ENCODE measurements at places on chromosomes 11 and 22.

DNA sequence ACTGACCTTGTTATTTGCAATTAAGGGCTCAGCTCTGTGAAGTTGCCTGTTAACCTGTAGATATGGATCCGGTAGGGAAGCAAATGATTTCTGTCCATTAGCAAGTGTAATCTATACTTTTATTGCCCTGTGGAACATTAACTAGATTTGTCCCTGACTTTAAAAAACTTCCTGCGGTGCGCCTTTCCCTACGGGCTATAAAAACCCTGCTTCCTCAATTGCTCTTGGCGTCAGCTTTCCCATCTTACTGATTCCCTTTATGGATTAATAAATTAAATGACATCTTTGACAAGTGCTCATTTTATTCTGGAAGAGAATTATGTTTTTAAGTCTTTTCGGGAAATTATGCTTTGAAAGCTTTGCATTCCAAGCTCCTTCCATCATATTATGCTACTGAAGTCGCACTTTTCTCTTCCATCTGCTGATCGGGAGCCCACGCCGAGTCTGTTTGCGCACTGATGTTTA is 18.3 kb upstream of the CLMP start:
- no peak for DNase-seq

GRCh38 chr11:8442301-8442700 is 151.7 kb downstream of the STK33 start:
- DNase-seq: no peak

- no peak for DNase-seq
Observed at GRCh38 chr11:121763526-121763925, 310.8 kb upstream of the SORL1-AS1 start.

DNA sequence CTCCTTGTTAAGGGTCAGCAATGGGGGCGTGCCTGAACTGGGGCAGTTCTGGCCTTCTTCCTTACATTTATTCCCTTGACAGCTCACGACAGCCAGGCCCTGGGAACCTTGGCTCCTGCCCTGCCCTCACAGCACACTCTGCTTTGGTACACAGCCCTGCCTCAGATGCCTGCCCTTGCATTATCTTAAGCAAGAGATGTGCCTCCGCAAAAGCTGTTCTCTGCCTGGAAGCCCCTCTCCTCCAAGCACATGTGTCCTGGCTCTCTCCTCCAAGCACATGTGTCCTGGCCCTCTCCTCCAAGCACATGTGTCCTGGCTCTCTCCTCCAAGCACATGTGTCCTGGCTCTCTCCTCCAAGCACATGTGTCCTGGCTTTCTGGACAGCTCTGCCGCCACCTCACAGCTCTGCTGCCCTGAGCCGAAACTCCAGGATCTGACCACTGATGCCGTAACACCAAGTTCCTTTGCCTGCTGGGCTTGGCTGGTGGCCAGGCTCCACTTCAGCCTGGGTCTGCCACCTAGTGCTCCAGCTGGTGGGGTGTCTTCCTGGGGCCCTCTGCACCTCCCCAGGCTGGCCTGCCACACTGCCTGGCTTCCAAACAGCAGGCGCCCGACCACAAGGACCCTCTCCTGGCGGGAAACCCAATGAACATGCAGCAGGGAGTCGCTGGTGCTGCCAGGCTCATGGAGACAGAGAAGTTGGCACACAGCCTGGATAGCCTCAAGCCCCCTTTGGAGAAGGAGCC is 53.0 kb downstream of the SCUBE1 start:
- no peak for DNase-seq

DNA sequence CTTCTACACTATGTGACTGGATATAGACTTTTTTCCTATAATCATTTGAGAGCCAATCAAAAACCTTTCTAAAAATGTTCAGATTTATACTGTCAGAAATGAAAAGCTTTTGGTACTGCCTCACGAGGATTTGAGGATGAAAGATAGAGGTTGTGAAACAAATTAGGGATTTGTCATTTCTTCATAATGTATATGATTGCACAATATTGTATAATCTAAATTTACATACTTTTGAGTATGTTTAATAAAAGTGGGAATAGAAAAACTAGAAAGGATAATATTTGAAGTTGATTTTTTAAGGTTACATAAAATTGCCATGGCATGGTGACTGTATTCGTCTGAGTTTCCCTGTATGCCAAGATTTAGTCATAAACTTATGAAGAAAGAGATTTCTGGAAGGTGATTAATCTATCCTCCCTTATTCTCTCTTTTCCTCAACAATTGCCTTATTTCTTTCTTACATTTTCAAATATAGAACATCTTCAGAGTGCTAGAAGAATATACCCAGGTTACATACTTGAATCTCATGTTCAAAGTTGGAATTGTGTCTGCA is 56.2 kb downstream of the CASP12 start:
- DNase-seq: no peak

DNA sequence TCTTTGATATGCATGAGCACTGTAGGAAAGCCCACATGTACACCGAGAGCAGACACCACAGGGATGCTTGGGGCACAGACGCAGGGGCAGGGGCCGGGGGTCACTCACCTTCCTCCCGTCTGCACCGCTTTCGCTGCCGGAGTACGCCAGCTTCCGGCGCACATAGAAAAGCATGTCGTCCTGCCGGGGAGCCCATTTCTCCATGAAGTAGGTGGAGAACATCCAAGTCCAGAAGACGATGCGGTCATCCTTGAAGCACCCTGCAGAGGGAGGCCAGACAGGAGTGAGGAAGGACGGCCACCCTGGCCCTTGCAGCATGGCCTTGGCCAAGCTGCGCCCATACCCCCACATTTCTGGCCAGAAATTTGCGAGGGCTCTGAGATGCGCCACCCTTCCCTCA is 28.8 kb downstream of the KIAA0930 start:
- DNase-seq: no peak

GRCh38 chr22:31695423-31695822 is 33.4 kb upstream of the PISD start:
- DNase-seq: no peak

DNA sequence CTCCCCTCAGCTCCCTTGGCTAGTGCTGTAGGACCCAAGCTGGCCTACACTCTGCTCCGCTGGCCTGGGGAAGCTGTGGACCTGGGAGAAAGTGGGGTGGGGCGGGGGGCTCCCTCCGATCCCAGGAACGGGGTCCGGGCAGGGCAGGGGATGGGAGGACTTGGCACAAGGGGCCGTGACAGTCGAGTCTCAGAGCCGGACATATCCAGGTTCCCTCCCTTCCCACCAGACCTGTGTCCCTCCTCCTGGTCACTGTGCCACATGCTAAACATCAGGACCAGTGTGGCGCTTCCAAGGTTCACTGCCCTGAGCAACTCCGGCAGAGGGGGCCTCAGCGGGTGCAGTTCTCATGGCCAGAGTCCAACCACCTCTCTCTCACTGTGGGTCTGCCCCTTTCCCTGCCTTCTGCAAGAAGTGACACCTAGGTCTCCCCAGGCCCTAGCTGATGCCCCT is 2.0 kb downstream of the DUSP8 start:
- DNase-seq: no peak

DNA sequence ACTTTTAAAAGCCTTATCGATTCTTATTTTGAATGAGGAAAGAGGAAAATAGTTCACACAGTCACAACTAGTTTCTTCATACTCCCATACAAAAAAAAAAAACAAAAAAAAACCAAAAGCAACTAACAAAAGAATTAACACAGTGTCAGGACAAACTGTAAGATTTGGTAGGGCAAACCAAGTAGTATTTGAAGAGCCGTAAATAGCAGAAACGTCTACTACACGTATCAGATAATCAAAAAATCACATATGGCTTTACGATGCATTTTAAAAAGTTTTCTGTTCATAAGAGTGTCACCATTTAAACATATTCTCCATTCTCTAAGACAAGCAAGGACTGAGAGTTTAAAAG is 2.3 kb downstream of the PICALM start:
- no peak for DNase-seq

DNA sequence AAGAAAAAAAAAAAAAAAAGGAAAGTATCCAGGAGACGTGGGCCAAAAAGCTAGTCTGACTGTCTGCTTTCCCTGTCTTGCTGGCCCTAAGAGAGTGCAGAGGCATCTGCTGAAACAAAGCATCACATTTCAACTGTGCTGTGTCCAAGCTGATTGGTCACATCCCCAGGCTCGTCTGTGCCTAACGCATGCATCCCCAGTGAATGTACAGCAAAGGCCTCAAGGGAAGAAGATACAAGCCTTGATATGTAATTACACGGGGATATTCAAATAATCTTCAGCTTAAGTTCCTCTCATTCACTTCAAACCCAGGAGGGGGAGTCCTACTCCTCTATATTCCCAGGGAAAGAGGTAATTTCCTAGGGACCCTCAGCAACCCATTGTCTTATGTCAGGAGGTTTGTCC is 5.4 kb upstream of the SORL1 start:
- no peak for DNase-seq

DNA sequence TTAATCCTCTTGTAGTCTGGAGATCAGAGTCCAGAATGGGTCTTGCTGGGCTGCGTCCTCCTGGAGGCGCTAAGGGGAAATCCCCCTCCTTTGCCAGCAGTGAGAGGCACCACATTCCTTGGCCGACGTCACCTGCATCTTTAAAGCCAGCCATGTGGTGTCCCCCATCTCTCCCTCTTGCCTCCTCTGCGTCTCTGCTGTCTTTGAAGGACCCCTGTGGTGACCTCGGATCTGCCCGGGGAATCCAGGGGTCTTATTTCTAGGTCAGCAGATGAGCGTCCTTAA is 27.2 kb upstream of the PARVB start:
- no peak for DNase-seq

GRCh38 chr22:23068096-23068831 is 2.1 kb upstream of the GNAZ start:
- no peak for DNase-seq

- DNase-seq: no peak
Observed at GRCh38 chr11:76424891-76425290, 19.9 kb upstream of the EMSY start.
